Stimulated activated CD8-positive, alpha-beta memory T cell treated with anti-CD3 and anti-CD28 coated beads, Interleukin-7, amount 100 ng/mL, for 24 hours (primary cell): ENCODE measurements at places on chromosomes 6 and 20.

DNA sequence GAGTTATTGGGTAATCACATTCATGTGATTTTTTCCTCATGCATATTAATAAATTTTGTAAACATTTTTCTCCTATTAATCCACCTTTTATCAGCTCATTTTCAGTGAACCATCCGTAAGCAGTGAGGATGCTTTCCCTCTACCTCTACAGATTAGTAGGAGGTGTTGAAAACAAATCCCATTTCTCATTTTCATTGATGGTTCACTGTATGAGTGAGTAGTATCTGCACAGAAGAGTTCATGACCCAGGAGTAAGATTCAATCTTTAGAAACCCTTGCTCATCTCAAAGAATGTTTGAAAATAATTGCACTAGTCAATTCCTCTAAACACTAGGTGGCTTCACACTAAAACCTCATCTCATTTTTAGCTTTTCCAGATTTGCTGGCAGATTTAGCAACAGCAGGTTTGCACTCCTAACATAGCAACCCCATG, 440.0 kb downstream of the HAO1 start:
- DNase-seq, result no peak

DNA sequence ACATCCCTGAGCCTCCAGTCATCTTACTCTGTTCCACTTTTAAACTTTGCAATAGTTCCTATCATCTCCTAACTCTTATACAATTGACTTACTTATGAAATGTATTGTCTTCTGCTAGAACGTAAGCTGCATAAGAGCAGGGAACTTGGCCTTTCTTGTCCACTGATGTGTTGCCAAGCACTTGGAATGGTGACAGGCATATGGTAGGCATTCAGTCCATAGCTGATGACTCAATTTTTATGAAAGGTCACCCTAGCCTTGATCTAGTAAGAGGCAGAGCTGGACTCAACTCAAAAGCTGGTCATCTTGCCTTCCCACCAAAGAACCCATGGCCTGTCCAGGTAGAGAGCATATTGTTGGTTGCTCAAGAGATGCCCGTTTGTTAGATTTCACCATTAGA, 82.4 kb upstream of the FAM184A start:
- DNase-seq, result no peak

DNA sequence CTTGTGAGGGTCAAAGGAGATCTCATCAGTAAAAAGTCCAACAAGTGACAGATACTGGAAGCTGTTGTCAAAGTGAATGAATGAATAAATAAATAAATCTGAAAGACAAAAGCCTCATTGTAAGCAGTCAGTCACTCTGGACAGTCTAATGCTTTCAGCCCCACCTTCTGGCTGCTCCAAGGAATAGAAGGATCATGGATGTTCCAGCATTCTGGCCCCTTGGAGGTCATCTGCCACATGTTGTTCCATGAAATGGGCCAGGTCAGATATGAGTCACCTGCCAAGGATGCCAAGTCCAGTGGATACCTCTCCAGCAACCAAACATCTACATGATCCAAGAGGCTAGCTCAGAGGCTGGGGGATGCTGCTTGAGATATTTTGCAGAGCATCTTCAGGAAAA, 185.6 kb downstream of the BMP7 start:
- DNase-seq, result no peak

DNA sequence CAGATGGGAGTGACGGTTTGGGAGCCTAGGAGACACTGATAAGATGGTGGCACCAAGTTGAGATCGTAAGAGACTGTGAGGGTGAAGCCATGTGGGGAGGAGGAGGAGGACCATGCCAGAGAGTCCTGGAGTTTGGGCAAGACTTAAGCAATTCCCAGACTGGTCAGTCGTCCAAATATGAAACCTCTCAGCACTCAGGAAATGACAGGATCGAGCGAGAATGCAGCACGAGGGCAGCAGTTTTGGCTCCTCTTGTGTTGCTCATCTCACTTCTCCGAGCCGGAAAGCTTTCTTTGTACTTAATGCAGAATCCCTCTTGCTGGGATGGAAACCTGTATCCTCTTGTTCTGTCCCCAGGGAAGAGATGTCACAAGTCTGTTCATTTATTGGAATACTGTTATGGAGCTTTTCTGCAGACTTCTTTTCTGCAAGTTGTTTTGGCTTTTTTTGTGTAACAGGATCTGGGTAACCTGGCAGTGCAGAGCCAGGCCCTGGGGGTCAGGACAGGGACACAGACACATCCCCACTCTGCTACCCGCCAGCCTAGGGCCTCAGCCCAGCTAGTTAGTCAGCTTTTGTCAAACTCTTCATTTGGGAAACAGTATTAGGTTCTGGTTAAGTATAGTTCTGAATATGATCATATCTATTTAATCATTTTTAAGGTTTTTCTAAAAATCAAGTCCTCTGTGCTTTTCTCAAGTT, 34.3 kb downstream of the FNDC1 start:
- no peak for DNase-seq

- DNase-seq, result no peak
These were observed 102.5 kb downstream of the CD24 start for GRCh38 chr6:106872049-106872448.

GRCh38 chr6:251920-252319, 40.4 kb upstream of the DUSP22 start:
- no peak for DNase-seq

GRCh38 chr6:170448317-170448716, 104.8 kb downstream of the PSMB1 start:
- no peak for DNase-seq

DNA sequence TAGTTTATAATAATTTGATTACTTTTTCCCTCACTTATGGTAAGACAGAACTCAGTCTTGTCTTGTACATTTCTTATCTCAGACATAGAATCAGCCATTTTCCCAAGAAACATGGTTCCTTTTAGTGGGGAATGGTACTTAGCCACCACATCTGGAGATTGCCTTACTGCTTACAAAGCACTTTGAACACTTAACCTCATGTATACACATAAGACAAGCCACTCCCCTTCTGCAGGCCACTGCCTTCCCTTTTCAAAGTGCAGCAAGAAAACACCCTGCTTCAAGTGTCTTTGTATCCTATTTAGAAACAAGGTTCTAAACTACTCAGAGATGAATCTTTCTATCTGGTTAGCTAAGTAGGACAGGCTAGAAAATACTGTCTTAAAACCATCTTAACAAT, 159.2 kb downstream of the UBE3D start:
- DNase-seq, result no peak

GRCh38 chr6:13261464-13261994, 66.8 kb downstream of the TBC1D7 start:
- DNase-seq, result no peak

- DNase-seq, result no peak
These were observed 174.5 kb downstream of the CD83 start for GRCh38 chr6:14292119-14292518.

DNA sequence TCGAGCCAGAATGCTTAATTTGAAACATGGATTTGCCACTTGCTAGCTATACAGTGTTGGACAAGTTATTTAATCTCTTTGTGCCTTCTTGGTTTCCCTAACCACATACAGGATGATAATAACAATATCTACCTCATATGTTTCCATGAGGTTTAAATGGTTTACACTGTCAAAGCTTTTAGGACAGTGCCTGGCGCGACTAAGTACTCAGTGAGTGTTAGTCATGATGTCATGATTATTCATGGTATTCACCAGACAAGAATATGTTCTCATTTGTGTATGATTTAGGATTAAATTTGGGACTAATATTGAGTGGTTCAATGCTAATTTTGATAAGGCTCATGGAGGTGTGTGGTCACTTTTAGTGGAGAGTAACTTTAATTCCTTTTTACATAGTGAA, 167.4 kb downstream of the EYA4 start:
- DNase-seq, result no peak

DNA sequence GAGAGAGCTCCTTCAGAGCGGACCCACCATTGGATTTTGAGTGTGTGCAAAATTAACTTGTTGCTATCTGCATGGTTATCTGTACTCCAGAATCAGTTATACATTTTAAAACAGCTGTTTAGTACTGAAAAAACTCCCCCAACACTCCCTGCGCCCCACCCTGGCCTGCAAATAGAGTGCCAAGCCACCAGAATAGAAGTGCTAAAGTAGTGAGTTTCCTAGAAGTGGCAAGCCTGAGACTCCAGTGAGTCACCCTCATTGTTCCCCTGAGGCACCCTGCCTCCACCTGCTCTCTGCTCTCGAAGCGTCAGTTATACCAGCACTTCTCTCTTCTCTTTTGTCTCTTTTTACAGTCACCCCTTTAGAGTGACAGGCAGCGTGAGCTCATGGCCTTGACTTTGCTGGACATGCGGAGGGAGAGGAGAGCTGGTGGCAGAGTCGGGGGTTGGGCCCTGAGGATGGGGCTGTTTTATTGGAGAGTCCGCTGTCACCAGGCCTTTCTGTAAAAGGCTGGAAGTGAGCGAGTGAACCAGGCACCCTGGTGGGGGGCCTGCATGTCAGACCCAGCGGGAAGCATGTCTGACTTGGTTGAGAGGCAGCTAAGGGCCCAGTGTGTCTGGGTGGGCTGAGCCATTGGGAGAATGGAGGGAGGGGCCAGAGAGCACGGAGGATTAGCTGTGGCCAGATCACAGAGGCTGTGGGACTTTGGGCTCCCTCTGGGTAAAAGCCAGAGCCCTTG, 10.4 kb downstream of the IGF2R start:
- DNase-seq, result no peak

DNA sequence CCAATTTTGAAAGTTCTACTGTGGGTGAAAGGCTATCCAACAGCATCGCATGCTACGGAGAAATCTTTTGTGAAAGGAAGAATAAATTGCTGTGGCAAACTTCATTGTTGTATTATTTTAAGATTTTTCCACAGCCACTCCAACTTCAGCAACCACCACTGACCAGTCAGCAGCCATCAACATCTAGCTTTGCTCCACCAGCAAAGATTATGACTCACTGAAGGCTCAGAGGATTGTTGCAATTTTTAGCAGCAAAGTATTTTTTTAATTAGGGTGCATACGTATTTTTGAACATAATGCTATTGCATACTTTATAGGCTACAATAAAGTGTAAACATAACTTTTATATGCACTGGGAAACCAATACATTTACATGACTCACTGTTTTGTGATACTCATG, 493.5 kb downstream of the TFAP2A start:
- no peak for DNase-seq

DNA sequence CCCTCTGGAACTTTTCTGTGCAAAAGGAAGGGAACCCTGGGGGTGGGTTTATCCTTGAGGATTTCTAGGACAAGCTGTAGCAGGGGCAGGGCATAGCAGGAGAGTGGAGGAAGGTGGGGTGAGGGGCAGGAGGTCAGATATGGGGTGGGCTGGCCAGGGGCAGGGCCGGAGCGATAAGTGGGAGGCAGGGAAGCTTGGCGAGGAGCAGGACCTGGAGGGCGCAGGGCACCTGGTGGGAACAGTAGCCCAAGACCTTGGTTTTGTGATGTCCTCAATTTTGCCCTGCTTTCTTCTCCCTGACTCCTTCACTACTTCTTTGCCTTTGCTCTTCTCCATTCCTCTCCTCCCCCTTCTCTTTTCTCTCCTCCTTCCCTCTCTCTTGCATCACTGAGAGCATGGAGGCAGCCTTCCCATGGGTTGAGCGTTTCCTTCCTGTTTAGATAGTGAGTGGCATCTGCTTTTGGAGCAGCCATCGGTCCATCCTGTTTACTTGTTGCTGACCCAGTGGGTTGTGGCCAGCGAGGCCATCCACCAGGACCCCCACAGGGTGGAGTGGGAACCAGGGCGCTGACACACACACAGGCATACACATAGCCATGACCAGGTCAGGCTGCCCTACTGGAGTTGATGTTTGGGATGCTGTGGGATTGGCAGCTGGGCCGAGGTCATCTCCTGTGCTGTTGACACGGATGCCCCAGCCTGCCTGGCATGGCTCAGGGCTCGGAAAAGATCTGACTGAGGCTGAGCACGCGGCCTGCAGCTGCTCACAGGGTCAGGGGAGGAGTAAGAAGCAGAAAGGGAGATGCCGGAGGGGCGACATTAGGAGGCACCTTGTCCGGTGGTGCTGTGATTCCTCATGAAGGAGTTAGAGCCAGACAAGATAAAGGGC, 121.0 kb upstream of the RNF24 start:
- DNase-seq, result no peak

GRCh38 chr6:165249808-165250207, 59.6 kb downstream of the C6orf118 start:
- no peak for DNase-seq

DNA sequence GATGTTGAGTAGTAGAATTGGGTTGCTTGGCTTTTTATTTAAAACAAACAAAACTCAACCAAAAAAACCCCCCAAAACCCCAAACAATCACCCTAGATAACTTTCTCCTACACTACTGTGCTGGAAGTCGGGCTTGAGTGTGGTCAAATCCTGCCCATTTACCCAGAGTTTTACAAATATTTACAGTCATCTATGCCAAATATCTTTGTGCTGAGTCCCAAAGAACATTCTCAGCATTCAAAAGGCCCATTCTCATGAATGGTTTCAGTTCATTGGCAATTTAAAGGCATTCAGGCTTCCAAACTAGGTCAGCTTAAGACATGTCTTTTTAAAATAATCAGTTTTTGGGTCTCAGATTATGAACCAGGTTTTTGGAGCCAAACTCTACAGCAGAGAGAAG, 1.8 kb downstream of the RNF144B start:
- no peak for DNase-seq

- peak; percentile 28 for DNase-seq
These were observed 17.0 kb downstream of the NFATC2 start for GRCh38 chr20:51525241-51526105.

- no peak for DNase-seq
These were observed 12.0 kb downstream of the STMN3 start for GRCh38 chr20:63641146-63641791.

- DNase-seq, result no peak
These were observed 1.7 kb upstream of the MYB start for GRCh38 chr6:135179372-135179771.

DNA sequence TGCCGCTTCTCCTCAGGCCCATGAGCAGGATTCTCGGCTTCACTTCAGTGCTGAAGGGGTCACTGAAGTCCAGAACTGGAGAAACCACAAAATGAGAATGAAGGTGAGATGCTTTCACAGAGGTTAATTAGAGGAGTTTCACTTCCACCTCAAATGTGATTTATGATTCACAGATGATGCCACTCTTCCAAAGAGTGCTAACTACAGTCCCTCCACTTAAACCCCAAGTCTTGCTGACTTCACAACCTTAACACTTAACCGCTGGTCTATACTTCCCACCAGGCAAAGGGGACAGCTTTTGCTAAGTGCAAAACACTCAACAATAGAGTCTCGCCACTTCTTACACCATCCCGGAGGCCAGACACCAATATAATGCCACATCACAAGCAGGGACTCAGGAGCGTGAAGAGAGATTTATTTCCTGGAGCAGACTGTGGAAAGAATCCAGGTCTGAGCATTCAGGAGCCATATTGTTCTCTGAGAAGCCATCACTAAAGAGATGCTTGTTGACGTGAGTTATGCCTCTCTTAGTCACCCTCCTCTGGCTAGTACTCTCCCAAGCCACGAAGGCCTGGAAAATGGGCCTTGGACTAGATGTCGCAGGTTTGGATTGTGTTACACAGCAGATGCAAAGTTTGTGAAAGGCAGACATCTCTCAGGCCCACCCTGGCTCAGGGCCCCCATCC, 24.4 kb downstream of the RRAGD start:
- DNase-seq, result no peak

DNA sequence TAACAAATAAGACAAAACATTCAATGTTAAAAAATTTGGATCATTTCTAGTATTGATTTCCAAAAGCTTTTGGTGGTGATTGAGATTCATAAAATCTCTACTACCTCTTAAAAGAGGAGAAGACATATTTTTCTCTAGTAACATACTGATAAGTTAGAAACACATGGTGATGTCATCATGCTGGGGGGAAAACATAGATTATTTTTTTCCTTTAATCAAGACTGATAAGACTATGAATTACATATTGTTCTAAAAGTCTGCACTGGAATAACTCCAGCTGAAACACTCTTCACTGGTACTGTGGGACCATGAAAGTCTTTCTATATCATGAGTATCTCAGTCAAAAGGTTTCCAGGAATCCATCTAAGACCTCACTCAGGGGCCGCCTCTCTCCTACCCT, 515.8 kb downstream of the PRKN start:
- no peak for DNase-seq
